ENCODE measurements at places on chromosomes 5 and 9. TPM values are rescaled to one million over a fixed set of nuclear protein-coding genes. Genes with fewer than 3 reads are reported as not detected.

Gene AGXT2
- polyA plus RNA-seq = 0.02 TPM

- peak within 1 kb of the TSS; percentile 70 for H3K4me3 ChIP-seq
- peaks cover 33% of the 10 kb centered on the region for H3K4me1 ChIP-seq
- H3K27ac ChIP-seq = peak within 1 kb of the TSS; percentile 93
- no peaks in the 10 kb centered on the region for H3K36me3 ChIP-seq
- DNase-seq = peak; percentile 45
- no peaks in the 10 kb centered on the region for H3K27me3 ChIP-seq
Measured at GRCh38 chr5:134524826-134525682, at the start of gene JADE2. TSS of gene JADE2 (plus strand) at chr5:134525670. CDS start at chr5:134535858, 10,188 bp downstream.

Gene EXOSC2
- 20.2 TPM for polyA plus RNA-seq

Gene SCAI
- 9.4 TPM for polyA plus RNA-seq

DNA sequence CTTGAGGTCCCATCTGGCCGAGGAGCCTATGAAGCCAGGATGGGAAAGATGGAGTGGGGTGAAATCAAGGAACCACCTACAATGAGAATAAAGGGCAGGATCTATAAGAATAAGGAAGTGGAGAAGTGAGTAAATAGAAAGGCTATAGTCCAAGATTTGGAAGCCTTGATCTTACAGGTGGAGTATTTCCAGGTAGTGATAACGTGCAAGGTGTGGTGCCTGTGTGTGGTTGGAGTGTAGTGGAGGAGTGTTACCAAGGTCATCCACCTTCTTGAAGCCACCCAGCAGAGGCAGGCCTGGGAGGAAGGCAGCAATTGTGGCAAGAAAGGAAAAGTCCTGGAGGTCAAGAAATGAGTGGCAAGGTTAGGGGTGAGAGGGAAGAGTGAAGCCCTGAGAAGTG lies 72.9 kb downstream of the IQGAP2 start:
- H3K4me1 ChIP-seq = peaks cover 21% of the 10 kb centered on the region
- no peaks in the 10 kb centered on the region for H3K36me3 ChIP-seq
- no peak overlapping the region for H3K4me3 ChIP-seq
- no peaks in the 10 kb centered on the region for H3K27me3 ChIP-seq

Measured in thymus (tissue), 14 donors.